RCC 7860 (cell line): ENCODE measurements at places on chromosomes 3 and 15.

- DNase-seq: no peak
Observed at GRCh38 chr3:193053046-193053435, 135.4 kb upstream of the MB21D2 start.

GRCh38 chr15:77406846-77407245 is 13.1 kb downstream of the PEAK1 start:
- DNase-seq: no peak

- DNase-seq: no peak
Observed at GRCh38 chr3:100260081-100260684, 609 bp upstream of the TBC1D23 start.

- no peak for DNase-seq
Observed at GRCh38 chr3:22045882-22046281, 294.9 kb upstream of the ZNF385D start.

DNA sequence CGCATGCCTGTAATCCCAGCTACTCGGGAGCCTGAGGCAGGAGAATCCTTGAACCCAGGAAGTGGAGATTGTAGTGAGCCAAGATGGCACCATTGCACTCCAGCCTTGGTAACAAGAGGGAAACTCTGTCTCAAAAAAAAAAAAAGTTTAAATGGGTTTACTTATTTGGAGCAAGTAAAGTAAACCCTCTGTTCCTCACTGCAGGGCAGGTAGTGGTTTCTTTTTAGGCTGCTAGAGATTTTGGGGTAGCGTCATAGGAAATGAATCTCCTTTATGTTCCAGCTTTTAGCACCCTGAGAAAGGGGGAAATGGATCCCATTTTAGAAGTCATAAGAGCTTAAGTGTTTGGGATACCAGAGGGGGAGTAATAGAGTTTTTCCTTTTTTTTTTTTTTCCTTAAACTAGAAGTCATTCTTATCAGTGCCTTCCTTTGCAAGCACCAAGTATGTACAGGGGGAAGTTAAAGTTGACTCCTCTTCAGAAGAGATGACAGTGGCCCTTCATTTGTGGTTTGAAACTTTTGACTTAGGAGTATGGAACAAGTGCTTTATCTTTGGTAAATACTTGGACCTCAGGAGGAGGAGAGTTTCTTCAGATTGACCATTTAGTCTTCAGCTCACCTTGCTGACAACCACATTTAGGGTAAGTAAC is 8.0 kb downstream of the PXK start:
- DNase-seq: no peak

DNA sequence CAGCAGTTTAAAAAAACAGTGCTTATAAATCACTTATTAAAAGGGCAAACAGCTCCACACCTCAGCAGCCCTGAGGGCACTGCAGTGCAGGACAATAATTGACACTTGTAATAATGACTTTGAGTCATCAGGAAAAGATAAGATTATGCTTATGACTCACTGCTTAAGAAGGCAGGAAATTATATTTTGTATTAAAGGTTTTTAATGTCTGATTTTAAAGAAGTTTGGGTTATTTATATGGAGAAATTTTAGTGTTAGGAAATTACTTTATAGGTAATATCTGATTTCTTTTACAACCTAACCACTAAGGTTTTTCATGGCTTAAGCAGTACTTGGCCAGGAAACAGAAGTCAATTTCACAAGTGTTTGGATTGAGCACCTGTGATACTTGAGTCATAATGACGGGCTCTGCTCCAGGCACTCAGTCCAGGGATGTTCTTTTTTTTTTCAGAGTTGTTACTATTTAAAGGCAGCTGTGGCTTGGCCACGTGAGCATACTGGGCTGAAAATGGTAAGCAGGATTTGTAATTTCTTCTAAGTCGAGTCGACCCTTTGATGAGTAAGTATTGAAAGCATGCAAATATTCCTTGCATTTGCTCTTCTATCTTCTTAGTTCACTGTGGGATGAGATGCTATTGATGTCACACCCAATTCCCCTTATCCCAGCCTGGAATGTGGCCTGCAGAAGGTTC is 21.6 kb upstream of the SLC6A20 start:
- peak; percentile 97 for DNase-seq

- DNase-seq: peak; percentile 26
Observed at GRCh38 chr15:84981711-84982300, at the start of gene PDE8A. Gene PDE8A (plus strand): TSS chr15:84981856. CDS start chr15:84982163, 307 bp downstream.

GRCh38 chr3:44036850-44037249 is 204.8 kb upstream of the TOPAZ1 start:
- DNase-seq: no peak

DNA sequence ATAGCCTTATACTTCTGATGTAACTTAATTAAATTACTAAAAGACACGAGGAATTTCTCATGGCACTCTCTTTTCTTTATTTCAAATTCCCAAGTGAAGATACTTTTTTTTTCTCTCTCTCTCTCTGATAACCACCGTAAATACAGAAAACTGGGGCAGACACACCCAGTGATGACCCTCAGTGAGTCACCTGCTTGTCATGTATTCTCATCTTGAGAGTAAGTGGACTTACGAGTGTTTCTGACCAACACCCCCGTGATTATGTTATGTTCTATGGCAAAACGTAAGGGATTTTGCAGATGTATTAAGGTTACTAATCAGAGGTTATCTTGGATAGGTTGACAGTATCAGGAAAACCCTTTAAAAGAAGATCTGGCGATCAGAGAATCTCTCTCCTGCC is 348.8 kb upstream of the ZNF717 start:
- peak; percentile 21 for DNase-seq

- no peak for DNase-seq
Observed at GRCh38 chr3:5198313-5198677, 10.8 kb downstream of the EDEM1 start.

DNA sequence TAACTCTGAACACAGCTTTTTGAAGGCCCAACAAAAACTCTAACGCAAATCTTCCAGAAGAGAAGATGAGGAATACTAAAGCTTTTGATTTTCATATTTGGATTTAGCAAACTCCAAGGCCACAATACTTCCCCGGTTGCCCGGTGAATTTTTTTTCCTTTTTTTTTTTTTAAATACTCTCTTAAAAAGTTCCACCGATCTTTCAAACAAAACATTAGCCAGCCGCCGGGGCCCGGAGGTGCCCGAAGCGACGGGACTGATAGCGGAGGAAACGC is 2.3 kb downstream of the FOXL2 start:
- no peak for DNase-seq

DNA sequence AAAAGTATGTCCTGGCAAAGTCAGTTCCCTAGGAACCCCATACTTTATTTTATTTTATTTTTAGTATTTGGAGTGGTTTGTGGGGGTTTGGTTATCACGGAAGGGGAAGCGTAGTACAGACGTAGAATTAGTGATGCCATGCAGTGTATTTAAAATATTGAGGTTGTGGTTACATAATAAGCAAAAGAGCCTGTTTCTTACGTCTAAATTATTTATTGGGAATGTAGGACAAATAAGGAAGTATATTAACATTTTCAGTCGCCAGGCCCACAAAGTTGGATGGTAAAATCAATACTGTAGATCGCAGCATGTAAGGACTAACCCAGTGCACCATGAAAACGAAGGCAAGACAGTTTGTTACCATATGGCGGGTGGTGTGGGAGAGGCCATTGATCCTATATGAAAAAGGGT is 558 bp downstream of the DTWD1 start:
- DNase-seq: no peak

DNA sequence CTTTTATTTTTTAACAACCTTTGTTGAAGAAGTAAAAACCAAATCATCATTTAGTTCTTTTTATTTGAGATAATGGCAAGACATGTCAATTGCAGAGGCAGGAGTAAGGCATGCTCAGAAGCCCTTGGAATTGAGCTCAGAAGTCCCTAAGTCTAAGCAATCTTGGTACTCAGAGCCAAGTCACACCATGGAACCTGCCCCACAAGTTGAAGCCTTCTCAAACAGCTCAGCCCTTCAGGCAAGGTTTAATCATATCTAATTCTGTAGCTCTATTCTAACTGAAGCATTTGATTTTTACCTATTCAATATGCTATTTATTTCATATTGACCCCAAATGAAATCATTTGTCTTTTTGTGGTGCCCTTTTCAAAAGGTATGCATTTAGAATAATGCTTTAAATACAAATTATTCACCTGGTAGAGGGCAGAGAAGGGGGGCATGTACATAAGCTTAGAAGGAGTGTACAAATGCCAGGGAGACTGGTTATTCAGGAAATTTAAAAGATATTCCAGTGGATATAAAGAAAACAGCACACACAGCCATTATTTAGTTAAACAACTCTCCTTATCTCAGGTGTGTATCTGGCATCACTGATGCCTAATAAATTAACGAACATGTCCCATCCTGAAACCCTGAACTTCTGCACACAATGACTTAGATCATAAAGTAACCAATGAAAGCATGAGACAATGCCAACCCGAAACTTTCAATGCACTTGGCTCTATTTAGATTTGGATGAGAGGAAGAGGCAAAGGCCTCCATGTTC is 26.2 kb upstream of the TOP2B start:
- DNase-seq: no peak

DNA sequence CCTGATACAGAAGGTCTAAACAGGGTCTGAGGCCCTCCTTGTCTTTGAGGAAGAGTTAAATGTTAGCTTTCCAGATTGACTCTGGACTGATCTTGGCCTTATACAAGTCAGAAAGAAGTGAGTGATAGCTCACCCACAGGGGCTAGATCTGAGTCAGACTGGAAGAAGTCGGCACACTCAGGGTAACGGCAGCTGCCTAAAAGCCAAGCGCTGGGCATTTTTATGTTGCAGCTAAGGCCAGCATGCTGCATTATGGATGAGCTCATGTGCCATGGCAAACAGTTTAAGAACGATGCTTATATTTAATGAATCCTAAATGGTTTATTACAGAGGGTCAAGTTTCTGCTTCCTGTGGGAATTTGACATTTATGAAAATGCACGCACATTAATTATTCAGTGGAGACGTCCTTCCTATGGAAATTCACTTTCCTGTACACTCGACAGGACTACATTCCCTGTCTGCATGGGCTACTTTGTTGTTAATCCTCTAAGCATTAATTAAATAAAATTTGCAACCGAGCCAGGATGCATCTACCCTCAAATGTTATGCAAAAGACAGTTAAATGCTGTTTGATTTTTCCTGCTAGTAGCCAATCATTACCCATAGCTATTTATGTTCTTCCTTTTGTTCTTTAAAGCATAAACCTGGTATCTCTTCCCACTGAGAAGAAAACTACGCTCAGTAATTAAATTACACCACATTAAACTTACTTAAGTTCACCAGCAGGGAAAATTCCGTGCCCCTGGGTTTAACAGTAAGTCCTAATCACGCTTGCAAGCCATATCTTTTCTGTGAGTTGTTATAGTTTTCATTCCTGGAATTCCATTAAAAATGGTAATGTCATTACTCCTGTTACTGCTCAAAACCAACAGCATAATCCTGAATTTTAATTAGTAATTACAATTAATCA is 762.7 kb upstream of the CFAP20DC start:
- no peak for DNase-seq

DNA sequence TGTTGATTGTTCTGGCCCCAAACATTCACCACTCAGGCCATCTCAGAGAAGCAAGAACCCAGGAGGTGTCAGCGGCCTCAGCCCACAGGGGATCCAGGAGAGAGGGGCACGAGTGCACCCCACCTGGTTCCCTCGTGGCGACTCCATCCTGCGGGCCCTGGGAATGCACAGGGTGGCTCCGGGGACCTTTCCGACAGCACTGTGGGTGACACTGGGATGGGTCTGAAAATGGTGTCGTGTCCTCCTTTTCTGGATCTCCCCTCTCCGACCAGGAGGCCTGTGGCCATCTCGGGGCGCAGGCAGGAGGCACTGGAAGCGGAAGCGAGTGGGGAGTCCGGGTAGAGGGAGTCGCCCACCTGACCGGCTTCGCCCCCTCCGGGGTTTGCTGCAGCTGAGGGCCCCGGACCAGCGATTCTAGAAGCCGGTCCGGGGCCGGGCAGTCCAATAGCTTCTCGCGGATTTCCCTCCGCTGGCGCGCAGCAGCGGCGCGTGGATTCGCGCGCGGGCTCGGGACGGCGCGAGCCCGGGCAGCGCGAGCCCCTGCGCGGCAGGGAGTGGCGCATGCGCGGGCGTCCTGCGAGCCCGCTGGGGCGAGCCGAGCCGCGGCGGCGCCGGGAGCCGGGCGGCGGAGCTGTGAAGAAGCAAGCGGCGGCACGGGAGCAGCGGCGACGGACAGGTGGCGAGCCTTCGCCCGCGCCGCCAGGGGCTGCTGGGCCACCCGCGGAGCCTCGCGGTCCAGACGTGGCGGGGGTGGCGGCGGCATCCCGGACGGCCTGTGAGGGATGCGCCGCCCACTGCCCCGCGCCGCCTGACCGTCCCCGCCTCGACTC is at the start of gene DOCK3:
Gene DOCK3, plus strand, starts transcription at position 579 of the 830 bp plus-strand sequence. CDS start 337 bp downstream, outside the sequence.
- no peak for DNase-seq

- peak; percentile 27 for DNase-seq
Observed at GRCh38 chr15:51775967-51776816, 24.8 kb downstream of the TMOD2 start.

DNA sequence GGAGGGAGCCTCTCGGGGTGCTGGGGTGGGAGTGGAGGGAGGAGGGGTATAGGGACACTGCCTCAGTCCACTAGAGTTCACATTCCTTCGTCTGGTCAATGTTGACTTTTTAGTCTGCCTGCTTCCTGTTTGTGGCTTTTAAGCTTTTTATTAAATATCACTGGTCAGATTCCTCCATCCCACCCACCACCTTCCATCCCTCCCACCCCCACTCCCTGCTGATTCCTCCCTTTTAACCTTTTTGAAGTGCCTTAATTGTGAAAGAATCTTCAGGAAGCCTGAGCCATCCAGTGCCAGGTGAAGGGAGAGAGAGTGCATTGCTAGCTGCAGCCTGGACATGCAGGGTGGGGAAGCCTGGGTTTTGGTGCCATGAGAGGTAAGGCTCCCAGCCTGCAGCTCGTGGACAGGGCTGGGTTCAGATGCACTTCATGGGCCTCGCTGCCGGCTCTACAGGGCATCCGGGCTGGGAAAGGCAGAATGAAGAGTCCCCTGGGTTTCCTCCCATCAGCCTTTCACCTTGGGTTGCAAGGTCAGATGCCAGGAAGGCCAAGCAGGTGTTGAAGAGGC is 105.9 kb downstream of the DNAJB8 start:
- no peak for DNase-seq

GRCh38 chr15:98503970-98504369 is 144.4 kb upstream of the IGF1R start:
- no peak for DNase-seq
